ENCODE measurements at places on chromosomes 16 and 17. TPM values are rescaled to one million over a fixed set of nuclear protein-coding genes. Genes with fewer than 3 reads are reported as not detected.

ZNF385C gene
- total RNA-seq = 1.2 TPM

- H3K4me3 ChIP-seq = no peak overlapping the region
- no peaks in the 10 kb centered on the region for H3K27me3 ChIP-seq
- H3K36me3 ChIP-seq = no peaks in the 10 kb centered on the region
- H3K27ac ChIP-seq = no peak overlapping the region
- no peak for DNase-seq
Observed at GRCh38 chr17:48523010-48523409, 7.8 kb downstream of the HOXB1 start.

- H3K4me1 ChIP-seq = no peaks in the 10 kb centered on the region
- H3K4me3 ChIP-seq = no peak overlapping the region
- H3K36me3 ChIP-seq = no peaks in the 10 kb centered on the region
- no peaks in the 10 kb centered on the region for H3K27me3 ChIP-seq
Observed at GRCh38 chr17:68498479-68499326, 13.5 kb upstream of the PRKAR1A start.

GRCh38 chr17:7579001-7579833, at the start of gene CD68:
CD68 (plus strand) TSS chr17:7579638; CDS start chr17:7579678, 40 bp downstream.
- H3K4me1 ChIP-seq = peaks cover 44% of the 10 kb centered on the region
- H3K4me3 ChIP-seq = no peak within 1 kb of the TSS
- H3K27me3 ChIP-seq = no peaks in the 10 kb centered on the region
- peak within 1 kb of the TSS; percentile 86 for H3K27ac ChIP-seq
- DNase-seq = no peak
- H3K36me3 ChIP-seq = peaks cover 30% of the 10 kb centered on the region

- peaks cover 6% of the 10 kb centered on the region for H3K4me1 ChIP-seq
- H3K4me3 ChIP-seq = peak overlapping the region; percentile 12
- no peaks in the 10 kb centered on the region for H3K27me3 ChIP-seq
- H3K36me3 ChIP-seq = no peaks in the 10 kb centered on the region
- DNase-seq = no peak
Observed at GRCh38 chr16:85589688-85590505, 23.2 kb upstream of the GSE1 start.

- no peak for DNase-seq
- H3K36me3 ChIP-seq = no peaks in the 10 kb centered on the region
Observed at GRCh38 chr17:75712446-75712845, 8.8 kb upstream of the ITGB4 start.

DNA sequence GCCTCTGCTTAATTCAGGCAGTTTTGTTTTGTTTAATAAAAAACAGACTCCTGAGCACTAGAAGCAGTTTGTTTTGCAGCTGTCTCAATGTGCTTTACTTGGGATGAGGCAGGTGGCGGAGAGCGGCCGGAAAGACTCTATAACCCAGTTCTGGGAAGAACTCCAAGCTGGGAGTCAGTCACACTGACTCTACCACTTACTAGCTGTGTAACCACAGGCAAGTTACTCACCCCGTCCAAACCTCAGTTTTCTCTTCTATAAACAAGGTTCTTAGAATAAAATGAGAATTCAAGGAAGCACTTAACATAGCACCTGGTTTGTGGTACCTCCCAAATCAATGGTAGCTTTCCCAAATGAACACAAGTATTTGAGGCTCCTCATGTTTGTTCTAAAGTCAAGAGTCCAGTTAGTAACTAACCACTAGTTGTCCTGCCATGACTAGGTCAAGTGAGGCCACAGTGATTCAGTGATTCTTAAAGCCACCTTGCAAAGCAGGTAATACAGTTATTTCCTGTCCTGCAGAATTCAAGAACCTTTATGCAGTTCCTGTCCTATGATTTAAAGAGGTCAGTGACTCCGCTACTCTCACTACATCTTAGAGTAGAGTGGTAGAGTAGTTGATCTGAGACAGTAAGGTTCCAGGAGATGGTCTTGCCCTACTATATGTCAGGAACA, 2.7 kb downstream of the TXNDC17 start:
- no peak for DNase-seq
- no peak overlapping the region for H3K27ac ChIP-seq
- H3K4me3 ChIP-seq = no peak overlapping the region
